GM23338 (cell line): ENCODE measurements at places on chromosomes 6 and 20. TPM values are rescaled to one million over a fixed set of nuclear protein-coding genes. Genes with fewer than 3 reads are reported as not detected.

GRCh38 chr6:119978274-119978889 is 628.8 kb upstream of the MAN1A1 start:
- peak; percentile 51 for DNase-seq

DNA sequence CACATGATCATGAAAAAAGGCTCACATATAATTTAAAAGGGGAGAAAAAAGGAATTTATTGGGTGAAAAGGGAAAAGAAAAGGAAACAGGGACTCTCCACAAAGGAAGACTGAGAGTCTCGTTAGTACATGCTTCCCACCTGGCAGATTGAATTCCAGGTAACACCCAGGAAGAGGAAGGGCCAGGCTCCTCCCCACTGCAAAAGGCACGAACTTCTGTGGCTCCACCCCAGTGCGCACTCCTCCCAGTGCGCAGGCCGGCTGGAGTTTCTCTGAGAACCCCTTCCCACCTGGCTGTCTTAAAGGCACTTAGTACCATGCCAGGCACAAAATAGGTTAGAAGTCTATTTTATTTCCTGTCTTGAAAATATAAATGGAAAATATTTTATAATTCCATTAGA is 129.8 kb downstream of the COL12A1 start:
- peak; percentile 7 for DNase-seq

- no peak for DNase-seq
Observed at GRCh38 chr6:109411034-109411433, 28.8 kb upstream of the CD164 start.

- DNase-seq, result no peak
Observed at GRCh38 chr6:39114388-39114703, 640 bp downstream of the SAYSD1 start.

DNA sequence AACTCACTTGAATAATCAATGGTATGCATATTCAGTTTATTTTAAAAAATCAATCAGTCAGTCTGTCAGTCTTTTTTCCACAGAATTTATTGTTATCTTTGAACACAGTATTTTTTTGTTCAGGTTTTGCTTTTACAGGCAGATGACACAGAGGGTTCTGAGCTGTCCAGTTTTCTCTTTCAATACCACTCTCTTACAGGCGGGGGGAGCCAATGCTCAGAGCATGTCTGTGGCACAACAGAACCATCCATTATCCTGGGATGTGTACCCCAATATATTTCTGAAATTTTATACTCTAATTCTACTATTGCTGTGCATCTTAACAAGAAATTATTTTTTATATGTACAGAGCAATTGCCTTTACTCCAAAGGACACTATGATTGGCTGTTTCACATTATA is 21.2 kb downstream of the ROS1 start:
- DNase-seq, result no peak

DNA sequence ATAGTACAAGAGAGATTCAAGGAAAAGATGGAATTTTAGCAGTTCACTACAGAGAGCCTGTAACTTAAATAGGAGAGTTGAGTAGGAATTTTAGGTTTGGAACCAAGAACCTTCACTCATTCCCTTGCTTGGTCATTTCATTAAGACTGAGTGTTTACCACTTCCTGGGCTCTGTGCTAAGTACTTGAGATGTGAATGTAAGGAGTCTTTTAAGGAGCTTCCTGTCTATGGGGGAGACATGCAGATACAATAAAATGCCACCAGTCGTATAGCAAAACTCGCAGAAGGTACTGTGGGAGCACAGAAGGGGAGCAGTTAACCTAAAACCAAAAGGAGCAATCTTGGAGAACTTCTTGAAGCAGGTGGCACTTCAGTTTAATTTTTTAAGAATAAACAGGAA is 204.2 kb downstream of the SLC24A3 start:
- DNase-seq, result no peak

- no peak for DNase-seq
Observed at GRCh38 chr6:15956205-15957106, 172.4 kb upstream of the MYLIP start.

- peak; percentile 83 for DNase-seq
Observed at GRCh38 chr20:11676630-11677287, 240.9 kb upstream of the BTBD3 start.

DNA sequence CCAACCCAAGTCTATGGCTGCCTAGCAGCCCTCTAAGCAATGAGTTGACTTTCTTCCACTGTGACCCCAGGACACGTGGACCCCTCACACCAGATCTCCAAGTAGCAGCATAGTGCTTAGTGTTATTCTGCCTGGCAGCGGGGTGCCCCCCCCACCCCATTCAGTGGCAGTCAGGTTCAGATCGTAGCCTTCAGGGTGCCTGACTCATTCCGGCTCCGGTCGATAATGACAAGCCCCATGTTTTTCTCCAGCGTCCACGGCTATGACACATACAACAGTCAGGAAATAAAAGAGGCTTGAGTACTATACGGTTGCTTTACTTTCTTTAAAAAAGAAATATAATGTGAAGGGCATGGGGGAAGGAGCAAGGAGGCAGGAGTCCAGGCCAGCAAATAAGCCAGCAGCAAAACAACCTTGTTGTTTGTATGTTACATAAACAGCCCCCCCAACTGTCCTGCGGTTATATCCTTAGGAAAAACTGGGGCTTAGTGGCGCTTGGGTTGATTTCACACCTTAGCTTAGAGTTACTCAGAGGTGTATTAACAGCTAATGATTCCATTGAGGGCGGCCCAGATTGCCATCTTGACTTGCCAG is 23.1 kb downstream of the GNAS start:
- no peak for DNase-seq

- DNase-seq, result no peak
Observed at GRCh38 chr6:45495429-45496084, 117.8 kb upstream of the SUPT3H start.

- DNase-seq, result peak; percentile 85
Observed at GRCh38 chr6:2448826-2449571, 203.6 kb upstream of the GMDS start.

- DNase-seq, result peak; percentile 34
Observed at GRCh38 chr6:124073021-124073420, 269.4 kb downstream of the NKAIN2 start.

GRCh38 chr6:18323935-18324705 is 59.8 kb upstream of the DEK start:
- peak; percentile 83 for DNase-seq

- no peak for DNase-seq
Observed at GRCh38 chr6:23282252-23283021, 713.1 kb downstream of the HDGFL1 start.

DNA sequence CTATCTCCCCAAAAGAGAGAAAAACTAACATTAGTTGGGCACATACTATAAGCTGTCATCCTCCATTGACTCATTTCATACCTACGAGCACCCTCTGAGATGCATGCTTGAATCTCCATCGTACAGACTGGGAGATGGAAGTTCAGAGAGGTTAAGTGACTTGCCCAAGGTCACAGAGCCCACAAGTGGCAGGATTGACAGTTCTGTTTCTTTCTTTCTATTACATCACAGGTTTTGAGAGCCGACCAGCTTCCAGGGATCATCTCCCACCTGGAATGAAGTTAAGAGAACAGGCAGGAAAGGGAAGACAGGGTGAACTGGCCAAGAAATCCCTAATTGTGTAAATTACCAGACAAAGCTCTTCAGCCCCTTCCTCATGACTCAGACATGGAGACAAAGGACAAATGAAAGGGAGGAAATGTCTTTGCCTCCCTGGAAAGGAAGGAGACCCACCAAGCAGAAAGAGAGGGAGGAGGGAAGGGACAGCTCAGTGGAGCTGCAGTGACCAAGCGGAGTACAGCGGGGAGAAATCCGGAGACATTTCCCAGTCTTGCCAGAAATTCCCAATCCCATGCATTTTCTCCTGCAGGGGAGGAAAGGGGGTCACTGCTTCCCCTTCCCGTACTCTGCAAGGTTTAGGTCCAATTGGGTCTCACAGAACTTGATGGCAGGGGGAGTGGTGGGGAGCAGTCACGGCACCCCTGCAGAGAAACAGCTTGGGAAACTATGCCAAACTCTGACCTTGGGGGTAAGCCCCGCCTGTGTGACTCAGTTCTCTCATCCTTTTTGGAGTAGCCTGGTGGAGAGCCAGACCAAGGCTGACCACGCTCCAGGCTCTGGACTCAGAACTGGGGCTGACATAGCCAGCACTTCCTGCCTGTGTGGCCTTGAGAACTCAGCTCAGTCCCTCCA is 154.3 kb downstream of the ANKRD60 start:
- no peak for DNase-seq

GRCh38 chr6:130908958-130909357 is 81.8 kb downstream of the SMLR1 start:
- DNase-seq, result no peak

GRCh38 chr20:10861619-10862018 is 187.8 kb upstream of the JAG1 start:
- no peak for DNase-seq

DNA sequence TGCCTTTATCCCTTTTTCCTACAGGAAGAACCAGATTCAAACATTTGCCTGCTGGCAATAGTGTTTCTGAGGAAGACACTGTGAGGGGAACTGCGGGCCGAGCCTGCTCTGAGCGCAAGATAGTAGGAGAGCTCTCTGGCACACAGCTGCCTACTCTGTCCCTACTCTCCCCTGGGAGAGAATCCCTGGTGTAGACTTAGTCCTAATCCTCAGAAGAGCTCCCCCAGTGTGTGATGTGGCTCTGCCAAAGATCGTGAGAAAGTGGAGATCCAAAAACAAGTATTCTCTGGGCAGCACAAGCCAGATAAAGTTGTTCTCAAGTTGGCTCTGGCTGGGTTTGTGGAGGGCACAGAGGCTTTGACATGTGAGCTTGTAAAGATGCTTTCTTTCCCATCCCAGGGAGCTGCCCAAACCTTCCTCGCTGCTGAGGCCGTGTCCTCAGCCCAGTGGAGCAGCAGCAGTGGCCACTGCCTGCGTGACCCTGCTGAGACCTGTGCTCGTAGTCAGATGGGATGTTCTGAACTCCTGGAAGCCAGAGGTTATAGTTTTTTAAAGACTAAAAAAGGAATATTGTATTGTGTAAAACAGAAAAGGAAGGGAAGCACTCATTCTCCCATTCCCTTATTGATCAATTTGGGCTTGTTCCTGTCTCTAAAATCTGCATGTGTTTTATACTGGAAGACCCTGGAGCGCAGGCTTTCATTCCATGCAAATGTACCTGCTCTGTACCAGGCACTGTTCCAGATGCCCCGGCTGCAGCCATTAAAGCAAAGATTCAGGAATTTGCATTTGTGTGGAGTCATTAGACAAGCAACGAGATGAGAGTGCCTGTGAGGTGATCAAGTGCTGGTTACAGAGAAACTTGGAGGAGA is 30.7 kb downstream of the PNLDC1 start:
- DNase-seq, result peak; percentile 32

GRCh38 chr6:44001318-44002066 is 125.8 kb downstream of the MRPL14 start:
- DNase-seq, result peak; percentile 85

DNA sequence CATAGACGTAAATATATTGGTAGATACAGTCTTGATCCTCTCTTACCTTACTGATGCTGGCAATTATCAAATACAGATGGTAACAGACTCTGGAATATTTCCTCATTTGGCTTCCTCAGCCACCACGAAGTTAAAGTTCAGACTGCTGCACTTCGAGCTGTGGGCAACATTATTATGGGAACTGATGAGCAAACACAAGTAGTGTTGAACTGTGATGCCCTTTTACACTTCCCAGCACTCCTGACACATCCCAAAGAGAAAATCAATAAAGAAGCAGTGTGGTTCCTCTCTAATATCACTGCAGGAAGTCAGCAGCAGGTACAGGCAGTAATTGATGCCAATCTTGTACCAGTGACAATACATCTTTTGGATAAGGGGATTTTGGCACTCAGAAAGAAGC is 162.7 kb upstream of the NT5E start:
- DNase-seq, result no peak

DNA sequence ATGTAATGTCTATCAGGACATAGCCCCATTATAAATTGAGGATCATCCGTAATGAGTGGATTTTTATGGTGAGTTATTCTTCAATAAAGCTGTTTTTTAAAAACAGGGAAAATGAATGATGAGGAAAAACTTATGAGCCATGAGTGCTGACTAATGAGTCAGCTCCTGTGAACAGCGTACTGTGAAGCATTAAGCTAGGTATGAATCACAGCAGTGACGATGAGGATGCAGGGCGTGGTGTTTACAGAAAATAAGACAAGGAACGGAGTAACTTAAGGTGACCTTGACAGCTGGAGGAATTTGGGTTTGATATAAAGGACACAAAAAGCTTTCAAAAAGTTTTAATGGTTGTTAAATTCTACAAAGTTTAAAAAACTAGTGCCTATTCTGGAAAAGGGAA is 96.3 kb downstream of the FOXF2 start:
- no peak for DNase-seq

SH3BGRL2 gene
- total RNA-seq, result 23.8 and 24.5 TPM in 2 replicates

CDSN gene
- total RNA-seq, result 0.07 TPM in 1 of 2 replicates, not detected in the other

SAMD3 gene
- total RNA-seq, result 3.8 and 4.9 TPM in 2 replicates

LZTS3 gene
- total RNA-seq, result 29.4 and 40.7 TPM in 2 replicates

DDO gene
- total RNA-seq, result 0.10 TPM in 1 of 2 replicates, not detected in the other

CUTA gene
- 193 and 207 TPM in 2 replicates for total RNA-seq

ENPP4 gene
- 4.4 and 5.6 TPM in 2 replicates for total RNA-seq

FAM162B gene
- total RNA-seq, result 5.9 and 6.3 TPM in 2 replicates

MCCD1 gene
- total RNA-seq, result not detected in 2 replicates
